A549 (cell line): ENCODE measurements at places on chromosomes 1 and 21.

DNA sequence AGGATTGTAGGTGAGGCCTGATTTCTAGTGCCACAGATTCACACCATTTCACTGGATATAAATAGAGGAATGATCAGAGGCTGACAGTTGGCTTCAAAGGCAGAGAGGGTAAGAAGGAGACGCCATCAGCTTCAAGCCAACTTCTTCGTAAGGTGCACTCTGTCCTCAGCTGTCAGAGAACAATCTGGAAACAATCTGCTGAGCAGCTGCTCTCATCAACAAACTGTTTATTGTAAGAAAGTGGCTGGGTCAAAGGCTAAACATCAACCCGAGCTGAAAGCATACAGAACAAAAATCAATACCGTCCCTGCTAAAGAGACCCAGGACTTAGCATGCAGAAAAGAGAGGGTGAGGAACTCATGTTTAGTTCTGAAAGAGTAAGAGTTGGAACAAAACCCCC, 48.2 kb downstream of the HLCS start:
- DNase-seq, result no peak

- peak; percentile 41 for DNase-seq
These were observed 99.4 kb upstream of the JUN start for GRCh38 chr1:58883037-58883887.

DNA sequence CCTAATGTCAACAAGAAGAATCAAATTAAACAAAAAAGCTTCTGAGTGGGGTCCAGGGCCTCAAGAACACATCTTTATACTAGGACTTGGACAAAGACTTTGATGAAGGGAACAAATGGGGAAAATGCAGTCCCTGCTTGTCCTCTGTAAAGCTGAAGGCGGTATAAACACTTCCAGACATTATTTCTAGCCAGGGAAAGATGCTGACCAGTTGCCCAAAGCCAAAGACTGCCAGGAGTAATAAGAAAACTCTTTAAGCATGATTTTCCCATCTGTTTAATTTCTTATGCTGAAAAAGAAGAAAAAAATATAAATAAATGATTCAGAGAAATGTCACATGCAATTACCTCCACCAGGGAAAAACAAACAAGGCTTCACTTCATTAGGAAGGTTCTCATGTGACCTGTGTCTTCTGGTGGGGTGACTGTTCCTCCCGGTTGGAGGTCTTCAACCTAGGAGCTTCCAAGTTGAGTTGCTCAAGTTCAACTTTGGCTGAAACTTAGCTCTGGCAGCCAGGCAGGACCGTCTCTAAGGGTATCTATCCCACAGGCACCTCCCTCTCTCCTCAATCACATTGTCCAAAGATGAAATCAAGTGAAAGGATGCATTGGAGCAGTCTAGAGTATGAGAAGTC, 65.2 kb upstream of the KCNE2 start:
- DNase-seq, result no peak

GRCh38 chr1:191049781-191050180, 572.1 kb upstream of the BRINP3 start:
- DNase-seq, result no peak

- no peak for DNase-seq
These were observed 2.2 kb upstream of the UBE2J2 start for GRCh38 chr1:1275836-1276235.

DNA sequence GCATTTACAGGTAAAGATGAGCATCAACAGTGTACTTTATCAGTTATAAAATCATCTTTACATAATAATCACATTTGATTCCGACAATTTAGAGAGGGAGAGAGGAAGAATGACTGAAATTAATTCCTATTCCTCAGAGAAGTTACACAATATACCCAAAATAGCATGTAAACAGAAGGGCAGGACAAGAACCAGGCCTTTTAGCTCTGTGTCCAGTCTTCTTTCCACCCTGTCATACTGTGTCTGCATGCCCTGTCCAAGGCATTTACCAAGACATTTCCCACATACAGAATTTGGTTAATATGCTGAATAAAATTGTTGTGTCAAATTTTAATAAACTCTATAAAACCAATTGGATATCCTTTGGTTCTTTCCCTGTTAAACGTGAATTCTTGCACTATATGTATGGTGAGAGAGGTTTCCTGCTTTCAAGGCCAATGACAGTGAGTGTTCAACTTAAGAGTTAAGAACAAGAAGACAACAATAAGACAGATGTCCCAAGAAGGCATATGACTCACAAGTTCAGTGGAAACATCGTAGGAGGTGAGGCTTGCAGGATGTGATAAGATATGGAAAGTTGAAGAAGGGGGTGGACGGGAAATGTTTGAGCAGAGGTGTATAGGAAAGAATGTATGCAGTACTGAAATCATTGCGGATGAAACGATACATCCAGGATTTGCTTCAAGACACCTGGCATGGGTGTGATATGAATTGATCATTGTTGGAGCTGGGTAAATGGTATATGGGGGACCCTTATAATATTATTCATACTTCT, 20.8 kb downstream of the LRRC8B start:
- no peak for DNase-seq

DNA sequence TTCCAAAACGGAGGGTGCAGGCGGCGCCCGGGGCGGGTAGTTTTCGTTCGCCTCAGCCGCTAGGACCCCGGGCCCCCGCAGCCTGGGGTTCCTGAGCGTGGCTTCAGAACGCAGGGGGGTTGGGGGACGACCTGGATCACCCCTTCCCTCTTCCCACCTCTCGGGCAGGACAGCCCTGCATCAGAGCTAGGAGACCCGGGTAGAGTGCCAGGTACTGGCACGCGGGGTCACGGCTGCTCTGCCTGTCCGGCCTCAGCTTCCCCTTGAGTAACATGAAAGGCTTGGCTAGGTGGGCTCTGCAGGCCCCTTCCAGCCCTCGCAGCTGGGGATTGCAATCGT, 484 bp downstream of the DFFB start:
- no peak for DNase-seq

- no peak for DNase-seq
These were observed 54.1 kb upstream of the NCAM2 start for GRCh38 chr21:20944139-20944538.

DNA sequence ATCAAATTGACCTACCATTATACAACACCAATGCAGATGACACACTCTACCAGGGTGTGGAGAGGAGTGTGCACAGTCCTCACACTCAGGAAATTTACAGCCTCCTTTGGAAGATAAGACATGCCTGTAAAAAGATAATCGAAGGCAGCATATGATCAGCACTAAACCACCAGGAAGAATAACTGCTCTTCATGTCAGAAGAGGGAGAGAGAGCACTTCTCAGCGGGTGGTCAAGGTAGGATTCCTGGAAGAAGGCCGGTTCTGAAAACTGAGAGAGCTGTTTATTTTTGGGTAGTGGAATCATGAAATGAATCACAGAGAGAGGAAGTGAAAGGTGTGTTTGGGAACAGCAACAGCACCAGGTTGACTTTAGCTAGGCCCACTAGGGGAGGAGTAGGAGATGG, 14.0 kb upstream of the ZNF697 start:
- DNase-seq, result no peak

DNA sequence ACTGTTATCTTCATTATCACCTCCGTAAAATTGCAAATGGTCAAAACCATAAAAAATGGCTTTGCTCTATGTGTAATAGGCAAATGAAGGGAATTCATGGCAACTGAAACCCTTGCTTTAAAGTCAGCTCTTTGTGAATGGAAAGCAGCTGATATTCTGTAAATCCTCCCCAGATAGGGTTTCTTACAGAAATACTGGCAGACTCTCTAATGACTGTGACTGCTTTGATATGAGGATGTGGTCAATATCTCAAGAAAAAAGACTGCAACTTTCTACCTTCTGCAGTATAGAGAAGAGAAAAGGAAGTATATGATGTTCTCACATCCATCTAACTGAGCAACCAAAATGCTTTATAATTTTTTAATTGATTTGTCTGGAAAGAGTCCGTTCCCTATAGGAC, 193.1 kb downstream of the ST6GALNAC3 start:
- no peak for DNase-seq

DNA sequence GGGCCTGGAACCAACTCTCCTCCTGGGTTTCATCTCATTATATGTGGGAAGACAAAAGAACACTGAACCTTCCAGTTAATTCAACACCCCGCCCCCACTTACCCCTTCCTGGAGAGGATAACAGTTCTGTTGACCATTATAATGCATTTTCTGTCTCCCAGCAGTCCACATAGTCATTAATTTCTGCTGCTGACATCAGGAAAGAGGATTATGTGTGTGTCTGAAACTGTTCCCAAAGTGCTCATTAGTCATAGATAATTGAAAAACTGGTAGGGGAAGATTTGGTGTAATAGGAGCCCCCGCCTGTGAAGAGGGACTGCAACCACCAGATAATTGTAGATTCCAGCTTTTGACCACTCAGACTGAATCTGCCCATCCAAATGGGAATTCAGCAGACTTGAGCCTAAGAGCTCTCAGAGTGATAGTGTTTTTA, 208.7 kb downstream of the FGGY start:
- DNase-seq, result no peak

GRCh38 chr1:235199441-235199840, 38.4 kb upstream of the RBM34 start:
- peak; percentile 14 for DNase-seq

GRCh38 chr1:174051956-174052355, 29.8 kb upstream of the RC3H1 start:
- DNase-seq, result no peak

DNA sequence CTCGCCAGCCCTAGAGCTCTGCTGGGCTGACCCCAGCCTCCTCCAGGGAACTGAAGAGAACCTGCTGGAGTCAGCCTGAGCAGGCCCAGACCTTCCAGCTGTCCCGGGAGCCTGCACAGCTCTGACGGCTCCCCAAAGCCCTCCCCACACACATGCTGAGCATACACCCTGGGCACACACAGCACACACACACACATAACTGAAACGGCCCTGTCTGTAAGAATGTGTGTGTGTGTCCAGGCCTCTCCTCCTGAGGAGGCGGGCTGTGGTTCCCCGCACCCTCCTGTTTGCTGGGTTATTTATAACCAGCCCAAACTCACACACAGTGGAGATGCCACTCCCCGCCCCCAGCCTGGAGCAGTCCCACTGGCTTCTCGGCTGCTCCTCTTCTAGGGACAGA, 20.2 kb downstream of the SDC3 start:
- no peak for DNase-seq

GRCh38 chr21:31696424-31696823, 35.5 kb downstream of the SCAF4 start:
- no peak for DNase-seq

- DNase-seq, result no peak
These were observed 124.8 kb downstream of the LRIG2 start for GRCh38 chr1:113197719-113198330.

- DNase-seq, result no peak
These were observed 310.0 kb downstream of the HMCN1 start for GRCh38 chr1:186044079-186044685.

- peak; percentile 50 for DNase-seq
These were observed 36.1 kb upstream of the KHDRBS1 start for GRCh38 chr1:31977385-31978131.

- DNase-seq, result no peak
These were observed 12.1 kb downstream of the LIN9 start for GRCh38 chr1:226296911-226297310.

DNA sequence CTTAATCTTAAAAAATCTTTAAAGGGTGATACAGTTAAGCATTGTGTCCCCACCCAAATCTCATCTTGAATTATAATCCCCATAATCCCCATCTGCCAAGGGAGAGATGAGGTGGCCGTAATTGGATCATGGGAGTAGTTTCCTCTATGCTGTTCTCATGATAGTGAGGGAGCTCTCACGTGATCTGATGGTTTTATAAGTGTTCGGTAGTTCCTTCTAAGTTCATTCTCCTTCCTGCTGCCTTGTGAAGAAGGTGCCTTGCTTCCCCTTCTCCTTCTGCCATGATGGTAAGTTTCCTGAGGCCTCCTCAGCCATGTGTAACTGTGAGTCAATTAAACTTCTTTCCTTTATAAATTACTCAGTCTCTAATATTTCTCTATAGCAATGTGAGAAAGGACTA, 10.7 kb downstream of the DHRS3 start:
- DNase-seq, result no peak

DNA sequence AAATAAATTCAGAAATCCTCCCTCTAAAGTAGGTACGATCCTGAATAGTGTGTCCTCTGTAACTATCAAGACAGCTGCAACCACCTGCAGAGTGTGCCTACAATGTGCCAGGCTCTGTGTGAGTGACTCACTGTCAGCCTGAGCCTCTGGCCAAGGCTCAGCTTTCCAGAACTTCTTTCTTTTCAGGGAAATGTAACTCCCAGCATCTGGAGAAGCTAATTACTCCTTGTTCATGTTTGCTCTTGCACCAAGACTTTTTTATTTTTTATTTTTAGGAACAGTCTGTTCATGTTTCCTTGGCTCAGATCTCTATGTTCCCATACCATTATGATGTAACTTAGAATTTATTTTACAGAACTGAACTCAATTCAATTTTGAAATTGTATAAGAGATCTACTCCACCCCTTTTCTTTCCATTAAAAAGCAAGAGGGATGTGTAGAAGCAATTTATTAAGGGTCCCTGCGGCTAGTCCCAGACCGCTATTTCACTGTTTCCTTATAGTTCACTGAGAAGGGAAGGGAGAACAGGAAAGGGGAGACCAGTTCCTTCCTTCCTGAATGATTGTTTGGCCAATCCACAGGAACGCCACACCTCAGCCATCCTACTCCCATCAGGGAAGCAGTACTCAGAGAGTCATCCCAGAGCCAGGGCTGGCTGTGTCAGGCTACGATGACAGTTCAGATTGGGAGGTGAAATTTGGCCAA, 112.4 kb upstream of the ZNF648 start:
- DNase-seq, result no peak

DNA sequence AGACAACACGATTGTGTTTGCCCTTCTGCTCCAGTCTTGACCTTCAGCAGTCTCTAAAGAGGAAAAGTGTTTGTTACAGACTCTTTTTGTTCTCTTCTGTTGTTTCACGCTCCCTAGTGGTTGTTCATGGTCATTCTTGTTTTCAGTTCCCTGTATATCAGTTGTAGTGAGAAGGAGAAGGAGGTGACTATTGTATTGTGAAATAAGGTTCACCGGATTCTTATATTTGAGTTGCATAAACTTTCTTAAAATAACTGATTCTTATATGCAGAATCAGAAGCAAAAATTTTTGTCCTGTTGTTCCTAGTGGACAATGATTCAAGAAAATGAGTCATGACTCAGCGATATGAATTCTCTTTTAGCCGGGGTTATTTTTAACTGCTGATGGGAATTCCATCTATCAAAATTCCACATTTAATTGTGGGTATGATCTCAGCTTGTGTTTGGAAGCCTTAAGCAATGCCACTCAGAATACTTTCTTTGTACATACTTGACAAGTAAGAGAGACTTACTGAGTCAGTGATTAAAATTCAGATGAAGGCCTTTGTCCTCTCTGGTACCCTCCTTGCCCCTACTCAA, 152.2 kb downstream of the CLEC20A start:
- DNase-seq, result peak; percentile 62
